ENCODE measurements at places on chromosomes 7 and 10. TPM values are rescaled to one million over a fixed set of nuclear protein-coding genes. Genes with fewer than 3 reads are reported as not detected.

DNA sequence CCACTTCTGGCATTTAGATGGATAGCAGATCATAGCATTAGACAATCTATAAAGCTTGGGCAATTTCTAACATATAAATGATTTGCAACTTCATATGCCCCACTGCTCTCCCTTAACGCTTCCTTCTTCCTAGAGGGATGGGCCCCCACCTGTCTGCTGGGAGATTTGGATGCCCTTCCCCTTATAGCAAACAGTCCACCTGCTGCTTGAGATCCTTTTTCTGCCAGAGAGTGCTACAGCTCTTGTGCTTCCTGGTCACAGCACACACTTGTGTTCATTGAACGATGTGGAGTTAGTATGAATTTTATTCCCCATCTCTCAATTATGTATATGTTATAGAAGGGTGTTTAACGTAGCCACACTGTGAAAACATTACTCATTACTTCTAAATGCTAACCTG lies 10.4 kb upstream of the PCGF5 start:
- no peak for DNase-seq

DNA sequence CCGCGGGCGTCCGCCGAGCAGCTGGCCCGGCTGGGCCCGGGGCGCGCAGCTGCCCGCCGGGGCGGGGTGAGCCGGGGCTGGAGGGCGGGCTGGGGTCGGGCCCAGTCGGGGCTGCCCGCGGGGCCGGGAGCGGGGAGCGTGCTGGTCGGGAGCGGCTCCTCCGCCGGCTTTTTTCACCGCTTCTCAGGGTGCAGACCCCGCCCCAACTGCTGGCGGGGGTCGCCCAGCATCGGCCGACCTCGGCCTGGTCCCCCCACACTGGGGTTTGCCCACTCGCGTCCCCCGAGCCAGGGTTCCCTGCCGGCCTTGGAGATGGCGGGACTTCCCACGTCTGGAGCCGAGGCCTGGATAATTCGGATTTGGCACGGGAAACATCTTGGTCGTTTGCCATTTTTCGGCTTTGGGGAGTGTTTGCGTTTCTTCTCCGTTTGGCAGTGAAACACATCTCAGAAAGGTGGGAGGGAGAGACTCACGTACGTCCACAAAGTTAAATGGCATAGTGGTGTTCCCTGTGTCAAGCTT lies 432 bp downstream of the TMEM248 start:
- peak; percentile 6 for DNase-seq

GRCh38 chr10:71771204-71771603 lies 2.1 kb downstream of the VSIR start:
- DNase-seq, result no peak

- DNase-seq, result no peak
Measured at GRCh38 chr7:132251327-132251659, 325.0 kb downstream of the PLXNA4 start.

DNA sequence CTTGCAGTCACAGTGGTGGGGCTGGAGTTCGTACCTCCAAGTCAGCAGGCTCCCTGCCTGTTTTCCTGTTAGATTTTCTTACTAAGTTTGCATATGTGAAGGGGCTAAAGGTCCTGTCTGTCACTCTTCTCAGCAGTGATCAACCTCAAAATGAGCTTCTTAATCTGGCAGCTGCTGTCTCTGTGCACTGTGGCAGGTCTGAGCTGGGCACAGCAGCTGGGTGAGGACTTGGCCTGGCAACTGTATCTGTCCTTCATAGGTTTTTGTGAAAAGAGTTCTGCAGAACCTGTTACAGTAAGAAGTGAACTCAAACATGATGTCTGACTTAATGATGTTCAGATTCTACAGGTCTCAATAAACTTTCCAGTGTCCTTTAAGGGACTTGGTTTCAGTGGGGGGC lies 31.3 kb upstream of the GJD4 start:
- no peak for DNase-seq

TAS2R16 gene
- polyA plus RNA-seq, result not detected

CUL1 gene
- polyA plus RNA-seq, result 32.7 TPM
